Fibroblast of skin of left biceps (primary cell): ENCODE measurements at places on chromosomes 6 and 20.

GRCh38 chr6:150492507-150492906 lies 107.2 kb upstream of the PLEKHG1 start:
- DNase-seq, result no peak

DNA sequence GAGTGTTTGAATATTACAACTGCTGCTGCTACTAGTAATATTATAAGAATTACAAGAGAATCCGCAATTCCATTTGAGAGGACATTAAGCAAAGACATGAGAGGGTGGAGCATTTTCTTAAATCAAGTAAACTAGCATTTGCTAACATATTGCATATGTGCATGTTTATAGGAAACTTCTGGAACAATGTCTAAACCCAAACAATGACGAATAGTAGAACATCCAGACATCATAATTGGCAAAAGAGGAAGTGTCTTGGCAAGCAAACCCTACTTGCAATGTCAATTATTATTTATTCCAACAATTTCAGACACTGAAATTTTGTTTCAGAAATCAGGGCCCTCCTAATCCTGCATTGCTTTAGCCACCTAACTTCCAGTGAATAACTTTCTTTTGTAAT lies 1155.3 kb upstream of the GJE1 start:
- no peak for DNase-seq

DNA sequence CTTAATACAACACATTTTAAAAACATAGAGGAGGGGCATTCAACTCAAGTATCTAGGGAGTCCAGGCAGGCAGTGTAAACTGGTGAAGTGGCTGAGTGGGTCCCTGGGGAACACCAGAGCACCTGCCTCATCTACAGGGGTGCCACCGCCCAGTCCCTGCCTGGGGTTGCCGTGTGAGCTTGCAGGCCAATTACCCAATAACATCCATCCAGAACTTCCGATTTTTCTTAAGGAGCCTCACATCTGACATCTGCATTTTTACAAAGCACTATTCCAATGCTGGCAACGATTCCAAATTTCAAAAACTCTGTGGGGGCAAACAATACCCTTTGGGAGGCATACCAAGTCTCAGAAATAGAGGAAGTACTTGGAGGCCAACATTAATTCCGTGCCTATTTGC lies 288.4 kb upstream of the TSHZ2 start:
- no peak for DNase-seq

DNA sequence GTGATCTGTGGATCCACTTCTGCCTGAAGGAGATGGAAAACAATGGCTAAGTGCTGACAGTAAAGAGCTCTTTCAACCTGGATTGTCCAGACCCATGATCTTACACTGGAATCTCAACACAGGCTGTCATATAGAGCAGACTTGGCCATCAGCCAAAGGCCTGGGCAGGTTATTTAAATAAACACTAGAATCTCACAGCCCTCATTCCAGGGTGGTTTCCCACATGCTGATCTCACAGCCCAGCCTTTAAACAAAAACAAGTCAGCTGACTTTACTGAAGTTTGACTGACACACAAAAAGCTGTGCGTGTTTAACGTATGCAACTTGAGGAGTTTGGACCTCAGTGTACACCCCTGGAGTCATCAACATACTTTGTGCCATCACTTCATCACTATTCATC lies 28.4 kb downstream of the SYNDIG1 start:
- DNase-seq, result no peak

DNA sequence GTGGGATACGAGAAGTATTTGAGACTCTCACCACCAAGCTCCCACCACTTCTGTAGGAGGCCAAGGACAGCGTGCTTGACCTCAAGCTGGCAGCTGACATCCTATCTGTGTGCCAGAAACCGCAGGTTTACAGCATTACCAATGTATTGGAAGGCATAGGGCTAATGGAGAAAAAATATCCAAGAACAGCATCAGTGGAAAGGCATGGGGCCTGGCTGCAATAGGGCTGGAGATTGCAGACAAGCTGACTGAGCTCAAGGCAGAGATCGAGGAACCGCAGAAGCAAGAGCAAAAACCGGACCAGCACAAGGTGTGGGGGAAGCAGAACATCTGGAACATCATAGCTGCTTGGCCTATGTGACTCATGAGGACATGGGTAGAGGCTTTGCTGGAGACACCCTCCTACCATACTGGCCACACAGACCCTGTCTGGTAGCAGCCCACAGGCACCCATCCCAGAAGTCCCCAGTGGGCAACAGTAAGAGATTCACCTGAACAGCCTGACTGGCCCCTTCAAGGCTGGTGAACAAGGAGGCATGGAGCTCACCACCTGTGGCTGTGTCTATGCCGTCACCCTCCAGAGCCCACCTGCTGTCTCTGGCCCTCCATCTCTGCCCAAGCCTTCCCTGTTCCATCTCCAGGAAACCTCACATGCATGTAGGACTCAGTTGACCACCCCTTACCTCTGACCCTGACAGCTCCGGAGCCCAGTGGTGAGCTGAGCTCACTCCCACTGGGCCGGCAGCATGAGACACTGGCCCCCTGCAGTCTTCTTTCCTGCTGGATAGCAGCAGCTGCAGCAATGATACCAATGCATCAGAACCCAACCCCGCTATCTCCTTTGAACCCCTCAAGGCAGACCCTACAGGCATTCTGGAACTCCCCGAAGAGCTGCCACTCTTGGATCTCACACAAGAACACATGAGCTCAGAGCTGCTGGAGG lies 171.1 kb downstream of the KIF6 start:
- DNase-seq, result no peak

- peak; percentile 50 for DNase-seq
Observed at GRCh38 chr20:46826343-46826984, 68.2 kb upstream of the EYA2 start.

- no peak for DNase-seq
Observed at GRCh38 chr20:45377269-45377668, 856 bp downstream of the TP53TG5 start.

DNA sequence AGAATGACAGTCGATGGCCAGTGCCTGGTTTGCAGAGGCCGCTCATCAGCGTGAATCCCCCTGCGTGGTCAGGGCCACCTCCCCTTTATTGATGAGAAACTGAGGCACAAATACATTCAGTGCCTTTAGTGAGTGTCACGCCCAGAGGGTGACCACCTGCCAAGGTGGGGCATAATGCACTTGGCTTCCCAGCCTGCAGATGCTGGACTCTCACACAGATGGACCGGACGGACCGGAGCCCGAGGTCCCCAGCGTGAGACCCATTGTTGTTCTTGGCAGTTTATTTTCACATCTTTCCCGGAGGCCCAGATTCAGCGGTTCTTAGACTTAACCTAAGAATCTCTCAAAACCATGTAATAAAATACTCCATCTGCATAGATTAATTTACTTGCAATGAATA lies 74.4 kb downstream of the YTHDF1 start:
- no peak for DNase-seq
